ENCODE measurements at places on chromosomes 16 and 17.

GRCh38 chr16:57472665-57473060, 10.2 kb downstream of the POLR2C start:
- DNase-seq: no peak

- peak; percentile 96 for DNase-seq
Measured at GRCh38 chr17:68759343-68760140, 158.4 kb upstream of the FAM20A start.

DNA sequence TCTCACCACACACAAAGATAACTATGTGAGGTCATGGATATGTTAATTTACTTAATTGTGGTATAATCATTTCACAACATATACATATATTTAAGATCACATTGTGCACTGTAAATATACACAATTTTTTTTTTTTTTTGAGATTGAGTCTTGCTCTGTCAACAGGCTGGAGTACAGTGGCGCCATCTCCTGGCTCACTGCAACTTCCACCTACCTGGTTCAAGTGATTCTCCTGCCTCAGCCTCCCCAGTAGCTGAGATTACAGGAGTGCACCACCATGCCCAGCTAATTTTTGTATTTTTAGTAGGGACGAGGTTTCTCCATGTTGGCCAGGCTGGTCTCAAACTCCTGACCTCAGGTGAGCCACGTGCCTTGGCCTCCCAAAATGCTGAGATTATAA, 11.5 kb upstream of the PRSS54 start:
- DNase-seq: no peak

- DNase-seq: no peak
Measured at GRCh38 chr16:11551842-11552241, 34.9 kb downstream of the LITAF start.

DNA sequence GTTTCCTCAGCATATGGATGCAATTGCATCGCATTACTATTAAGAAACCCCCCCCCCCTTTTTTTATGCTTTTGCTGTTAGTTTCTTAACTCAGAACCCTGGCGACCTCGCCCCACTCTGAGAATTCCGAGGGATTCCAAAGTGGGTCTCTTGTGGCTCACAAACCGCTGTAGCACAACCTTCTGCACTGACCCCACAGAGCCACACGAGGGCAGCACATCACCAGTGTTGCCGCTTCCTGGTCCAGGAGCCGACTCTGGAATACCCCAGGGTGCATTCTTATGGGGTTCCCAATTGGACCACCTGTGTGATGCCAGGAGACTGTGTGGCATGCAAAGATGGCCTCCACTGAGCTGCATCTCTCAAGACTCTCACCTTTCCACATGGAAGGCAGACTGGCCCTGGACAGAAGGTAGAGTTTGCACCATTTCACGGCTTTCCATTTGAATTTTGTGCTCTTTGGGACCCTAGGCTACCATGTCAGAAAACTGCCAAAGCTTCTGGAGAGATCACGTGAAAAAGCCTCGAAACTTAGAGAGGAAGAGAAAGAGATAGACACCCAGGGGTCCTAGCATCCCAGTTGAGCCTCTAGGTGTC, 432.7 kb upstream of the ASIC2 start:
- no peak for DNase-seq

DNA sequence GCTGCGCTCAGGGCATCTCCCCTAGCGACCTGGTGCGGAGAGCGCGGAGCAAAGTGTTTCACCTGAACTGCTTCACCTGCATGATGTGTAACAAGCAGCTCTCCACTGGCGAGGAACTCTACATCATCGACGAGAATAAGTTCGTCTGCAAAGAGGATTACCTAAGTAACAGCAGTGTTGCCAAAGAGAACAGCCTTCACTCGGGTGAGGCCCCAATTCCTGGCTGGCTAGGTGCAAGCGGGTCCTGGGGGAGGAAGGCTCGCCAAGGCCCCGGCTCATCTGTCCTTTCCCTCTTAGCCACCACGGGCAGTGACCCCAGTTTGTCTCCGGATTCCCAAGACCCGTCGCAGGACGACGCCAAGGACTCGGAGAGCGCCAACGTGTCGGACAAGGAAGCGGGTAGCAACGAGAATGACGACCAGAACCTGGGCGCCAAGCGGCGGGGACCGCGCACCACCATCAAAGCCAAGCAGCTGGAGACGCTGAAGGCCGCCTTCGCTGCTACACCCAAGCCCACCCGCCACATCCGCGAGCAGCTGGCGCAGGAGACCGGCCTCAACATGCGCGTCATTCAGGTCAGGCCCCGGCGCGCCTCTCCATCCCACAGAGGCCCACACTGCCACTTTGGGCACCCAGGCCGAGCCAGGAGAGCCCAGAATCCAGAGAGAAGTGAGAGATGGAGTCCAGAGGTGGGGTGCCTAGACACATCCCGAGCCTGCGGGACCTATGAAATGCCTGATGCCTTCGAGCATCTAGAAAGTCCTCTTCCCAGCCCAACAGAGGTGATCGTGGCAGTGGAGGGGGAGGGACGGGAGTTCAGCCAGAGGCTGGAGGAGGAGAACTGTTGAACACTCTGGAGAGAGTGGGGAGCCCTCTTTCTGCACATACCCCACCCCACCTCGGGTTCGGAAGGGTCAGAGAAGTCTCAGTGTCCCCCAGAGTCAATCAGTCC, 3.3 kb downstream of the LHX1 start:
- no peak for DNase-seq

All from esophagus muscularis mucosa (tissue), 4 donors.